Diencephalon (tissue), 1 donor: ENCODE measurements at places on chromosomes 6 and 20. TPM values are rescaled to one million over a fixed set of nuclear protein-coding genes. Genes with fewer than 3 reads are reported as not detected.

C6orf118 gene
- 23.5 TPM for total RNA-seq

UNC5CL gene
- total RNA-seq = 0.23 TPM

DDR1 gene
- total RNA-seq = 164 TPM

HRH3 gene
- 2.3 TPM for total RNA-seq

TGM2 gene
- total RNA-seq = 3.5 TPM
